ENCODE measurements at places on chromosomes 1 and 21. TPM values are rescaled to one million over a fixed set of nuclear protein-coding genes. Genes with fewer than 3 reads are reported as not detected.

LRRC38 gene
- total RNA-seq = not detected

CACNA1S gene
- not detected for total RNA-seq

SLAMF8 gene
- total RNA-seq = 0.31 TPM

KRTAP21-1 gene
- not detected for total RNA-seq
